GM12865 (cell line): ENCODE measurements at places on chromosomes 1 and 21.

GRCh38 chr1:226066415-226067078 is 4.0 kb downstream of the H3-3A start:
- no peak for DNase-seq

GRCh38 chr1:158078569-158079080 is 85.2 kb downstream of the KIRREL1 start:
- no peak for DNase-seq

- peak; percentile 62 for DNase-seq
Measured at GRCh38 chr21:34801519-34802132, 132.8 kb downstream of the CLIC6 start.

GRCh38 chr1:212218065-212218464 is 67.1 kb upstream of the PPP2R5A start:
- no peak for DNase-seq

DNA sequence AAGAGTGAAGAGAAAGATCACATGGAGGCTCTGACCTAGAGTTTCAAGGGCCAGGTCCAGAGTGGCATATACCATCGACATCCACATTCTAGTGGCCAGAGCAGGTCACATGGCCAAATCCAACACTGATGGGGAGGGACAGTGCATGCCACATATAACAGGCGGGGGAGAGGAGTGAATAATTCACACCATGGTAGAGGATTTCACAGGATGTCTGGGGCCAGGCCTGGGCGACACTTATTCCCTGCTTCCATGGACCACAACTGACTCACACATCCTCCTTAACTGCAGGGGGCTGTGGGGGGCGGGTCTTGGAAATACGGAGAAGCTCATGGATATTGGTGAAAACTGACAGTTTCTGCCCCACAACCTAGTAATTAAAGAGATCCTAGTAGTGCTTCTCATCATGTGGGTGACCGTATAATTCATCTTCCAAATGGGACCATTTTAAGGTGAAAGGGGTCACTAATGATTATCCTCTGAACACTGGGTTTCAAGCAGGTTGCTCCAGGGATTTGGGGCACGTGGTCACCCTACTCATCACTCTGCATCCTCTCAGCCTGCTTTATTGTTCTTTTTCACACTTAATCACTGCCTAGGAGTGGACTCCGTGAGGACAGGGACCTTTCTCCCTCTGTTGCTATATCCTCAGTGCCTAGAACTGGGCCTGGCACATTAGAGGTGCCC is 44.0 kb downstream of the IGSF21 start:
- DNase-seq: no peak

GRCh38 chr1:164703960-164704411 is 145.0 kb downstream of the PBX1 start:
- no peak for DNase-seq

- peak; percentile 61 for DNase-seq
Measured at GRCh38 chr1:27099587-27100334, 55.2 kb downstream of the SLC9A1 start.

- DNase-seq: peak; percentile 68
Measured at GRCh38 chr1:231612393-231613089, 14.0 kb upstream of the DISC1 start.

DNA sequence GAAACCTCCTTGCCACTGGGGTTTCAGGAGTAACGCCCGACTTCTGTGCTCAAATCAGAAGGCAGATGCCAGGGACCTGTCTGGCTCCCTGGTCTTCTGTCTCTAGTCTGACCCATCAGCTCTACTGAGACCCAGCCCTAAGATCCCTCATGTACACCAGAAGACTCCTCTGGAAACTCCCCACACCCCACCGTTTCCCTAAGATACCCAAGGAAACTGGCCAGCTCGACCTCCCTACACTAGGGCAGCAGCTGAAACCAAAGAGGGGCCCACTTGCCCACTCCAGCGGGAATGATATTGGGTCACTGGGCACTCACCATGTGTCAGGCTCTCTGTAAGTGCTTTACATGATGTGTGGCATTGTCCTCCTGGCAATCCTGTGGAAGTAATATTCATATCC is 469 bp upstream of the S100A16 start:
- no peak for DNase-seq

- no peak for DNase-seq
Measured at GRCh38 chr1:38456531-38456876, 403.1 kb downstream of the RRAGC start.

- no peak for DNase-seq
Measured at GRCh38 chr1:10796029-10796944, at the start of gene CASZ1. CASZ1 (minus strand) TSS chr1:10796646; CDS start chr1:10693889, 102,757 bp downstream.

DNA sequence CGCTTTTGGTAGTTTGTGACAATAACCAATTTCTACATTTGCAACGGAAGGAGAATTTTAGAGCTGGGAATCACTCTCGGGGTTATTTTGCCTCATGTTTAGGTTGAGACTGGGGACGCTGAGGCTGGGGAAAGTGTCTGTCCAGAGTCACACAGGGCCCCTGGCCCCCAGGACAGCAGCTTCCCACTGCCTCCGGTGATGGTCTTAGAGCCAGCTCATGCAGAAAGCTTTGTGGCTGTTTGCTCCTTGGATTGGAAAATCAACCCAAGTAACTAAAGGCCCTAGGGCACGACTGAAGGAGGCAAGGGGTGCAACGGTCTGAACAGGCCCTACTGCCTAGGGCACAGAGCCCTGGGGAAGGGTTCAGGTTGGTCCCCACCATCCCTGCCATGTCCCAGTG is 72.0 kb downstream of the NID1 start:
- DNase-seq: no peak

DNA sequence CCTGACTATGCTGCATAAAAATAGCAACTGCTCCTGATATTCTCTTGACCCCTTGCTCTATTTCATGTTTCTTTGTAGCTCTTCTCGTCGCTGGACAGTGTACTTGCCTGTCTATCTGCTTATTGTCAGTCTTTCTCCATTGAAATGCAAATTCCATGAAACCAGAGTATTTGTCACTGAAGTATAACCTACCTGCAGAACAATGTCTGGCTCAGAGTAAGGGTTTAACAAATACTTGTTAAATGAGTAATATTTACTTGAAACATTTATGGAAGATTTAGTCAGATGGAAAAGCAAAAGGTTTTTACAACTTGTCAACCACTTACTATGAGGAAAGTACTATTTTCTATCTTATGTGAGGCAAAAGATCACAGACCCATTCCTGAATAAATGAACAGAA is 19.9 kb upstream of the ERICH3 start:
- DNase-seq: no peak

- no peak for DNase-seq
Measured at GRCh38 chr1:89701746-89702241, 68.9 kb downstream of the LRRC8C start.

GRCh38 chr1:222754366-222755139 is 17.6 kb downstream of the FAM177B start:
- no peak for DNase-seq

GRCh38 chr1:40508375-40509341 is at the start of gene EXO5:
EXO5 (plus strand) TSS chr1:40508767; CDS start chr1:40514545, 5,778 bp downstream.
- peak; percentile 92 for DNase-seq

- DNase-seq: peak; percentile 81
Measured at GRCh38 chr21:34669149-34669879, 520 bp downstream of the CLIC6 start.

DNA sequence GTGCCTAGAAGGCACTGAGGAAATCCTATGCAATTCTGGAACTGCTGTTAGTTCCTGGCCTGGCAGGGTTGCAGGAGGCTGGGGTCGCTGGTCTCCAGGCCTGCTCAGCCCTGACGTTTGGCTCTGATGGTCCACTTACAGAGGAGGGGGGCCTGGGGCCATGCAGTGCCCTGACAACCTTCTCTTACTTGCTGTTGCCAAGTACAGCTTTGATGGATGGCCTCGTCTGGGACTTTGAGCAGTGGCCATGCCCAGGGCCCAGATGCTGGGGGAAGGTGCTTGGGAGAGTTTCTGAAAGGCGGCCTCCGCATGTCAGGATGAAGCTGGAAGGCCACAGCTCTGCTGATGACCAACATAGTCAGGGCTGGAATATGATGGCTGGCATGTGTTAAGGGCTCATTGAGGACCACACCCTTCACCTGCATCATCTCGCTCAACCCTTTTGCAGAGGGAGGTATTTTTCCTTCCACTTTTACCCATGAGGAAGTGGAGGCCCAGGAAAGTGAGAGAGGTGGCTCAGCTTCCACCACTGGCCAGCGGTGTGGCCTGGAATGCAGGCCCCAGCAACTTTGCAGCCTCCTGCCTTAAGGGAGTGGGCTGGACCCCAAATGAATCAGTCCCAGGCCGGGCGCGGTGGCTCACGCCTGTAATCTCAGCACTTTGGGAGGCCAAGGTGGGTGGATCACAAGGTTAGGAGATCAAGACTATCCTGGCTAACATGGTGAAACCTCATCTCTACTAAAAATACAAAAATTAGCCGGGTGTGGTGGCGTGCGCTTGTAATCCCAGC is 34.7 kb upstream of the LRRC3 start:
- DNase-seq: no peak

DNA sequence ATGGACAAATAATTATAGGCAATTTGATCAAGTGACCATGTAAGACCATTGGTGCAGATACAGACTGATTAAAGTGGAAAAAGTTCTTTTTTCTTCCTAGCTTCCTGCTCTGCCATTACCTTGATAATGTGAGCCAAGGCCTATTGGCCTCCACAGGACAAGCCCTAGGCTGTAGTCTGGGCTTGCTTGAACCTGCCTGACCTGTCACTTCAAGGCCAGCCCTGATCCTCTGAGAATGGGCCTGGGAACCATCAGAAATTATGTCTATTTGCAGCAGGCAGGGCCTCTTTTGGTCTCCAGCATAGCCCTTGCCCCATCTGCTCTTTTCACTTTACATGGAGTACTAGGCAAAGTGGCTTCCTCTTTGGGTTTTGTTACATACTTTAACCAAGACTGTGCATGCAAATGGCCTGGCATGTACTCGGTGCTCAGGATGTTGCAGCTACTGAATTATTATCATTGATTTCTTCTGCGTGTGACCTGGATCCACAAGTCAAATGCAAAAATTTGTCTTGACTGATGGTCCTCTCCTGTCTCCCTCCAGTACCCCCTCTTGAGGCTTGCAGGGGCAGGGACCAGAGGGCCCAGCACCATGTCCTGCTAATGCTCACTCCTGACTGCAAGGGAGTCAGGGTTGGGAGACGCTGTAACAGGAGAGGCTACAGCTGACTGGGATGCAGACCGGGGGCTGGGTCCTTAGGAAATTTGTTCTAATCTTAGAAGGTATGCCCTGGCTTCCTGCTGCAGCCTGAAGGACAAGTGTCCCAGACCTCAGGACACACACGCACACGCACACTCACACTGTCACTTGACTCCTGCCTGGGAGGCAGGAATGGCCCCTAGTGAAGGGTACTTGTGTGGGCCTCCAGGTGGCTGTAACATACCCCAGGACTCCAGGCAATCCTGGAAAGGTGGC is 39.4 kb downstream of the RCSD1 start:
- peak; percentile 76 for DNase-seq

DNA sequence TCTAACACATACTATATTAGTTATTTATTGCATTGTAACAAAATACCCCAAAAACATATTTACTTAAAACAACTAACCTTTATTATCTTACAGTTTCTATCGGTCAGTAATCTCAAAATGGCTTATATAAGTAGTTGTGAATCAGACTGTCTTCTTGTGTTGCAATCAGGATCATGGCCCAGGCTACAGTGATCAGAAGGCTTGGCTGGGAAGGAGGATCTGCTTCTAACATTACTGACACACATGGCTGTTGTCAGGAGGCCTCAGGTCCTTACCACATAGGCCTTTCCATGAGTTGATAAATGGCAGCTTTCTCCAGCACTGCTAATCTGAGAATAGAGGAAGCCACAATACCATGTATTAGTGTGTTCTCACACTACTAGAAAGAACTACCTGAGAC is 33.7 kb downstream of the CFH start:
- DNase-seq: no peak

GRCh38 chr21:38441153-38441552 is 57.1 kb downstream of the ERG start:
- no peak for DNase-seq

- DNase-seq: no peak
Measured at GRCh38 chr1:17109892-17110554, 9.2 kb downstream of the PADI2 start.

GRCh38 chr1:10033359-10033845 is 644 bp downstream of the UBE4B start:
- DNase-seq: peak; percentile 24

DNA sequence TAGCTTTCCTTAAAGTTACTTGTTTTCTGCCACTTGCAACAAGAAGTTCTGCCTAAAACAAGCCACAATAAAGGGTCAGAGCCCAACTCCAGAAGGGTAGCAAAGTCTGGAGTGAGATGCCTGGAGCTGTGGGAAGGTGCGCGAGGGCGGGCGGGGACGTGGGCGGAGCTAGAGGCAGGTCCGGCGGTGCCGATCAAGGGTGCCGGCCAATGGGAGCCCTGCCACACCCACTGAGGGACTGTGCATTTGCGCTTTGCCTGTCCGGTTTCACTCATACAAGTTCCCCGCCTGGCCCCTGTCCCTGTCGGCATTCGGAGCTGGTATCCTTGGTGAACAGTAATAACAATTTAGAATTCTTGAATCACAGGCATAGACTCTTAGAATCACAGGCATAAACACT is 732.4 kb downstream of the MATN1 start:
- DNase-seq: no peak

GRCh38 chr1:233477359-233477758 is 136.5 kb upstream of the KCNK1 start:
- no peak for DNase-seq

DNA sequence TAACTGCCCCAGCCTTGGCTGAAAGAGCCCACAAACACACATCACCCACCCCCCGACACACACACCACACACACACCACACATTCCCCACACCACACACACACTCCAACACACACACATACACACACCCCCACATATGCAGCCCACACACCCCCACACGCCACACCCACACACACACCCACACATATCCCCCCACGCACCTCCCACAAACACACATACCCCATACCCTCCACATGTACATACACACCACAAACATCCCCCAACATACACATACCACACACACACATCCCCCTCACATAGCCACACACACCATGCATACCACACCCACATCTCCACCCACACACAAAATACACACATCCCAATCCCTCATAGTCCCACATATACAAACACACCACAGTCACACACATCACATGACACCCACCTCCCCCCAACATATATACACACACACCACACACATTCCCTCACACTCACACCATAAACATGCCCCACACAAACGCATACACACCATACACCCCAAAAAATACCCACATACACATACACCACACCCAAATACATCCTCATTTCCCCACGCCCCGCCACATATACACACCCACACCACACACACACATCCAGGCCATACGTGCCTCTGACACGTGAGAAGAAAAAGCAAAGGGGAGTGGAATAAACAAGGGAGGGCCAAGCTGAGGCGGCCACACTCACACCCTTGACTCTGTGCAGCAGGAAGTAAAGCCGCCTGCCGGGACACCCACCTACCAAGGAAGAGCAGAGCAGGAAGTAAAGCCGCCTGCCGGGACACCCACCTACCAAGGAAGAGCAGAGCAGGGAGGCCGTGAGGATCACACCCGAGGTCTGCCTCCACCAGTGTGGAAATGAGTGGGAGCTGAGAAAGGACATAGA is 53.7 kb downstream of the HSF2BP start:
- DNase-seq: no peak

- no peak for DNase-seq
Measured at GRCh38 chr1:37037690-37038089, 3.4 kb upstream of the GRIK3 start.
